ENCODE measurements at places on chromosomes 7 and 10.

DNA sequence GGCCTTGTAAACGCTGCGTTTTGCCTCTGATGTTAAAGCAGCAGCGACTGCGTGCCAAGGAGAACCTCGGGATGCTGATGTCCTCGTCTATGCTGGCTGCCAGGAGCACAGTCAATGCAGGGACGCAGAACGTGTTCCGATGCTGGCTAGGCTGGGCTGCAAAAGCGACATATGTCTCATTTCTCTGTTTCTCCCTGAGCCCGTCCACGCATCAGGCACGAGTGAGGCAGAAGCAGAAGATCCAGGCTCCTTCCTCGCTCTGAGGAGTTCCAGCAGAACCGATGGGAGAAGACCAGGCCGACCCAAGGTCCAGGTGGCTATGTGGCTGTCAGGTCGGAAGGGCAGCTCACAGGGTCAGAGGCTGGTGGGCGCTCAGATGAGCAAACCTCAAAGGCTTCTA lies 3.7 kb upstream of the FOXL3 start:
- DNase-seq = peak; percentile 81

DNA sequence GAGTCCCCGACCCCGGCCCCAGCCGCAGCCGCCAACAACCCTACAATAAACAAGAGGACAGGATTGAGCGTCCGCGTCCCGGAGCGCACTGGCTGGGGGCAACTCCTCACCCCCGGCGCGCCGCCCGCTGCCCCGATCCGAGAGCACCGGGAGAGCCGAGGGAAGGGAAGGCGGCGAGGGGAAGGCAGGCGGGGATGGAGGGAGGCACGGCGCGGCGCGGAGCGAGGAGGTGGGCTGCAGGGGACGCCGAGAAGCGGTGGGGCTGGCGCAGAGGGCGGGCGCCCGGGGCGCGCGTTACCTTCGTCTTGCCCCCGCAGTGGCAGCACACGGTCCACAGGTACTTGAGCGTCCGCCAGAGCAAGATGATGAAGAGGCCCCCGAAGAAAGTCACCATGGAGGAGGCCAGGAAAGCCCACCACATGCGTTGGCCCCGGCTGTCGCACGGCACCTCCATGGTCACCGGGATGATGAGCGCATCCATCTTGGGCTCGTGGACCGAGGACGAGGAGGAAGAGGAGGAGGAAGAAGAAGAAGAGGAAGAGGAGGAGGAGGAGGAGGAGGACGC lies 559 bp downstream of the KCNMA1 start:
- DNase-seq = no peak

- DNase-seq = no peak
Observed at GRCh38 chr7:93298206-93298605, 66.0 kb downstream of the VPS50 start.

- DNase-seq = no peak
Observed at GRCh38 chr7:138895679-138896078, 85.5 kb downstream of the KIAA1549 start.

GRCh38 chr10:11824376-11824775 lies 1.2 kb downstream of the PROSER2 start:
- DNase-seq = no peak

- DNase-seq = no peak
Observed at GRCh38 chr10:8289186-8289924, 234.9 kb downstream of the GATA3 start.

GRCh38 chr10:115706026-115706425 lies 567.0 kb downstream of the GFRA1 start:
- no peak for DNase-seq

DNA sequence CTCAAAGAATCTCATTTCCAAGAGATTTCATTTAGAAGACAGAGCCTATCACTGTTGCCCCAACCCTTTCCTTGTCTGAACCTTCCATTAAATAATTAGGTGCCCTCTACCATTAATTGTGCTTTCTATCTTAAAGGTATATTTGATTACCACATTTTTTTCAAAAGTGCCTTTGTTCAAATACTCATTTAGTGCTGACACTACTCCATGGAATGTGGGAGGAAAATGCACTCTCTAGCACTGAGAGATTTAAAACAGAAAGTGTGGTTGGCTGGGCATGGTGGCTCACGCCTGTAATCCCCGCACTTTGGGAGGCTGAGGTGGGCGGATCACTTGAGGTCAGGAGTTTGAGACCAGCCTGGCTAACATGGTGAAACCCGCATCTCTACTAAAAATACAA lies 119.8 kb downstream of the CACNA2D1 start:
- DNase-seq = no peak

DNA sequence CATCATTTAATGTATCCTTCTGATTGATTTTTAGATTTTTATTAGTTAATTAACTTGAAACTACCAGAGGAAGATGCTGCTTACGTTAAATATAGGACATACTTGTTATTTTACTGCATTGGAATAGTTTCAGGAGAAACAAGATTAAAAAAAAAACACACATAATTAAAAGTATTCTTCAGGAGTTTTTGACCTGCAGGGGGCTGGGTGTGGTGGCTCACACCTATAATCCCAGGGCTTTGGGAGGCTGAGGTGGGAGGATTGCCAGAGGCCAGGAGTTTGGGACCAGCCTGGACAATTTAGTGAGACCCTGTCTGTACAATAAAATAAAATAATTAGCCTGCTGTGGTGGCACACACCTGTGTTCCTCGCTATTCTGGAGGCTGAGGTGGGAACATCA lies 10.7 kb downstream of the CBLL1 start:
- DNase-seq = no peak

DNA sequence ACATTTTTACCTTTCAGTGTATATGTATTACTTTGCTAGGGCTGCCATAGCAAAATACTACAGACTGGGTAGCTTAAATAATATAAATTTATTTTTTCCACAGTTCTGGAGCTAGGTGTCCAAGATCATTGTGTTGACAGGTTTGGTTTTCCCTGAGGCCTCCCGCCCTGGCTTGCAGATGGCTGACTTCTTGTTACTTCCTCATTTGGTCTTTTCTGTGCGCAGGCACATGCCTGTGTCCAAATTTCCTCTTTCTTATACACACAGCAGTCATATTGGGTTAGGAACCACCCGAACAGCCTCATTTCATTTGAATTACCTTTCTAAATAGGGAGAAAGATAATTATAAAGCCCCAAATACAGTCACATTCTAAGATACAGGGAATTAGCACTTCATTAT lies 521.6 kb upstream of the SORCS1 start:
- DNase-seq = no peak

DNA sequence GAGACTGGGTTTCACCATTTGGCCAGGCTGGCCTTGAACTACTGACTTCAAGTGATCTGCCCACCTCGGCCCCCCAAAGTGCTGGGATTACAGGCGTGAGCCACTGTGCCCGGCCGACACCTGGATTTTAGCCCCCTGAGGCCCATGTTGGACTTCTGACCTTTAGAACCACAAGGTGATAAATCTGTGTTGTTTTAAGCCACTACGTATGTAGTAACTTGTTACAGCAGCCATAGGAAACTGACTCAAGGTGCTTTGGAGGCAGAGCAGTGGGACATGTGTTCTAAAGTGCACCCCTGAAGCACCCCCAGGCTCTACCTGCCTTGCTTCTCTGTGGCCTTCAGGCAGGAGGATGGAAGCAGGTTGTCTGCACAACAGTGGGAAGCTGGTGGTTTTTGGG lies 128.4 kb downstream of the CDH23 start:
- no peak for DNase-seq

GRCh38 chr10:20890009-20890408 lies 7.1 kb downstream of the NEBL start:
- no peak for DNase-seq

- no peak for DNase-seq
Observed at GRCh38 chr7:11327633-11328032, 354.0 kb downstream of the PHF14 start.

- no peak for DNase-seq
Observed at GRCh38 chr10:116385994-116386809, 41.4 kb upstream of the PNLIPRP3 start.

GRCh38 chr10:29826221-29826620 lies 191.4 kb upstream of the SVIL start:
- no peak for DNase-seq

DNA sequence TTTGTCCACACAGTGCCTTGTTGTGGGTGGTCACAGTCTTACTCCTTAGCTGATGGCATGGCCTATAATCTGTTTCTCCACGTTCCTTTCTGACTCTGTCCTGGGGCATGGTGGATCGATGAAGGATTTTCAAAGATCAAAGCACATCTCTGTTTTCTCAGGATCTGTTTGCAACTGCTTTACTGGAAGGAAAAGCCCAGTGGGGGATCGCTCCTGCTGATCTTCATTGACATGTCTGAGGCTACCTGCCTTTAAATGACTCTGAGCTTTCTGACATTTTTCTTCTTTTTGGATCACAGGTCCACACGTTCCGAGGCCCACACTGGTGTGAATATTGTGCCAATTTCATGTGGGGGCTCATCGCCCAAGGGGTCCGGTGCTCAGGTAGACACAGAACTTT lies 68.0 kb upstream of the PRR15 start:
- no peak for DNase-seq

GRCh38 chr10:67043041-67043440 lies 117.2 kb downstream of the LRRTM3 start:
- no peak for DNase-seq

DNA sequence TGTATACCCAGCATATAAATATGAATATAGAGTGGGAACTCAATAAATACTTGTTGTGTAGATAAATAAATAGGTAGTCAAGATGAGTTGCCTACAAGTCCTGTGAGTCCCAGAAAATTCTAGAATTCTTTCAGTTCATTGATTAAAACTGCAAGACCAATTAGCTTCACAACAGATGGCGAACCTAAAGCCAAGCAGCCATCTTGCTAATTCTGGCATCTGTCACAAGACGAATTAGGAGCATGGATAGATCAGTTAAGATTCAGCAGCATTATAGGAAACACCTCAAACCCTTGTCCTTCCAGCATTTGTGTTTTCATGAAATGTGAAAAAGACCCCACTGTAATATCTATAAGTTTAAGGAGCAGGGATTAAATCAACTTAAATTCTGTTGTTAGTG lies 552.7 kb downstream of the MAGI2 start:
- no peak for DNase-seq

DNA sequence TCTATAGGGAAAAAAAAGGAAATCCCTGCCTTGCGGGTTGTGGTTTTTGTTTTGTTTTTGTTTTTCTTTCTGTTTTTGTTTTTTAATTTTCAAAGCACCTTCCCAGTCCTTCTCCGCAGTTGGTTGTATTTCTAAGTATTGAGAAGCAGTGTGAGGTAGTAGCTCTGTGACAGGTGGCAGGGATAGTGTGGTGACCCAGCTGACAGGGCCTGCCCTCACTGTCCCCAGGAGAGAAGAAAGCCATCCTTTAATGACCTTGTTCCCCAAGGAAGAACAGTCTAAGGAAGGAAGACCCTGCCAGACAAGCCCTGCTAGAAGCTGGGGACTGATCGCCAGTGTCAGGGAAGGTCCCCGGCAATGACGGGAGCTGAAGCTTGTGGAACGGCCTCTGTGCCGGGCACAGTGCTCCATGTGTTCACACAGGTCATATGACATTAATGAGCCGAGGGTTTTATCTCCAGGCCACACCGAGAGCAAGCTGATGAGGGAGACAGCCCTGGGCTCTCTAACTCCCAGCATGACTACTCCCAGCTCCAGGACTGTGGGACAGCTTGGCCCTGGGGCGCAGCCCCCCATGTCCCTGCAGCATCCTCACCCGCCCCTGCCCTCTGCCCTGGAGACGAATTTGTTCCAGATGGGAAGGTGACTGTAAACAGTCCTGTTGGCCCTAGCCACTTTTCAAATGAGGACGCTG lies 69.0 kb upstream of the LRRC18 start:
- no peak for DNase-seq

DNA sequence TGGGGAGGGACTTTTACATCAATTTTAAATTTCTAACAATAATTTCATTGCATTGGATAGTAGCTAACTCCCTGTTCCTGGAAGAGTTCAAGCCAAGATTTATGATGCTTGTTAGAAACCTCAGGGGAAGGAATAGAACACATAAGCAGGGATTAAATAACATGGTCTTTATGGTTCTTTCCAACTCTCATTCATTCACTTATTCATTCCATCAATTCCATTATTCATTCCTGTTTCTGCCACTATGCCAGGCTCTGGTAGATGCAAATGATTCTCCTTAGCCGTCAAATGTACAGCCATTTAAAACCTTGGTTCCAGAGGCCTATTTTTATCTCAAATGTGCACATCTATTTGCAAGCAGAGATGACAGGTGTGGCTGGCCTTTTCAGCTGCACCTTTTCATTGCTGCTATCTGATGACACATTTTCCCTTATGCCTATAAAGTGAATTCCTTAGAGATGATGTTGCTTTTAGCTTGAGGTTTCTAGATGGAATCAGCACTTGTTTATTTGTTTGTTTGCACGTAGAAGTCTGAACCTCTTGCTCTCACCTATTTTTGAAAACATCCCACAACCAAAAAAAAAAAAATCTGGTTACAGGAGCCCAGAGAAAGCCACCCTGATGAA lies 205.7 kb upstream of the IGFBP3 start:
- DNase-seq = no peak

- DNase-seq = no peak
Observed at GRCh38 chr7:51222916-51223315, 93.7 kb downstream of the COBL start.

DNA sequence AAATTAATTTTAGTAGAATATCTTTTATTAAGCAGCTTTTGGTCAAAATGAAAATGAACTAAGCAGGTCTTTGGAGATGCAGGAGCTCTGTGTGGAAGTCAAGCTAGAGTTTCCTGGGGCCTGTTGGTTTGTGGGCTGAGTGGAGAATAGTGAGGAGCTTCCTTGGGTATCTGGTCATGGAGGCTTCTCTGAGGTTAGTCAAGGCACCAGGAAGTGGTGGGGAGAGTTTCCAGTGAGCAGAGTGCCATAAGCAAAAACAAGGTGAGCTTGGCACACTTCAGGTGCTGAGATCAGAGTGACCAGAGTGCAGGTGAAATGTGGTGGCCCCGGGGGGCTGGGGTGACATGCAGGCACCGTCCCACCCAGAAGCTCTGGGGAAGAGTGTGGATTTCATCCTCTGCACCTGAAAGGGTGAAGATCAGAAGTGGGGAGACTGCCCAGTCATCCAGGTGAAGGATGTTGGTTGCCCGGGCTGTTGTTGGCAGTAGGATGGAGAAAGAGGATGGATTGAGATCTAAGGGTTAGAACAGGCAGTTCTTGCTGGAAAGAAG lies 77.4 kb downstream of the WDR37 start:
- no peak for DNase-seq

DNA sequence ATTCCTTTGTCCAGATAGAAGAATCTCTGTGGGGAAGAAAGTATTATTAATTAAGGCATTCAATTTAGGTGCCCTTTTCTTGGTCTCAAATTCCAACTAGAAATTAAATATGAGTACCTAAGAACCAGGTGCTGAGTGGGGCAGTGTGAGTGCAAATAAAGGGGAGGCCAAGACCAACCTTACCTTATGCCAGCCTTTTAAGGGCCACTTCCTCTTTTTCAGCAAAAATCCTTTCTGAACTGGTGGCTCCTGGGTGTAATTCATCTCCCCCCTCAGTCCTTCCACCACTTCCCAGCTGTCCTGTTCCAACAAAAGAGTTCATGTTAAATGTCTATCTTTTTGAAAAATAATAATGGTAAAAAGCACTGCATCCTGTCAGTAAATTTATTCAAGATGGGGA lies 108.2 kb downstream of the OSBPL3 start:
- DNase-seq = no peak

- no peak for DNase-seq
Observed at GRCh38 chr7:122803323-122803722, 82.9 kb downstream of the CADPS2 start.

GRCh38 chr7:110204527-110204926 lies 886.4 kb upstream of the LRRN3 start:
- DNase-seq = no peak
